ENCODE measurements at places on chromosomes 1 and 21.

- no peak for DNase-seq
Measured at GRCh38 chr1:61083013-61083806, 849 bp downstream of the NFIA start.

DNA sequence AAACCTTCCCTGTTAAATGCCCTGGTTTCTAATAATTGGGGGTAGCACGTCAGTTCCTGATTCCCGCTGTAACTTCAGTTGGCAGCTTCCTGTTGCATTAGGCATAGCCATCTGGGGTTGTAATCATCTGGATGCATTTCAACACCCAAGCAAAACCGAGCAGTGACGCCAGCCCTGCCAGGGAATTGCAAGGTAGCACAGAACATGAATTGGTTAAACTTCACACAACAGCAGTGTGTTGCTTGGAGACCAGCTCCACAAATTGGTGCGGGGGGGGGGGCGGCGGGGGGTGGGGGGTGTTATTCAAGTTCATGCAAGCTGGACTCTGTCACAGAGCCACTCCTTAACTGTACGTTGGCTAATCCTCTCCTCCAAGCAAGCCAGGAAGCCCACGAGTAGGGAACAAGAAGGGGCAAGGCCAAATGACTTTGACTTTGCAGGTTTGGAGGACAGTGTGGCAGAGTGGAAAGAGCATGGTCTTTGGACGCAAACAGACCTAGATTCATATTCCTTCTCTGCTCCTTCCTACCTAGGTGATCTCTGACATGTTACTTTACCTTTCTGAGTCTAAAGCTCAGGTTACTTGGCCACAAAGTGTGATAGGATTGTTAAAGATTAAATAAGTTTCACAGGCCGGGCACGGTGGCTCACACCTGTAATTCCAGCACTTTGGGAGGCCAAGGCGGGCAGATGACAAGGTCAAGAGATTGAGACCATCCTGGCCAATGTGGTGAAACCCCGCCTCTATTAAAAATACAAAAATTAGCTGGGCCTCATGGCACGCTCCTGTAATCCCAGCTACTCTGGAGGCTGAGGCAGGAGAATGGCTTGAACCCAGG lies 4.7 kb downstream of the LAX1 start:
- DNase-seq = no peak

DNA sequence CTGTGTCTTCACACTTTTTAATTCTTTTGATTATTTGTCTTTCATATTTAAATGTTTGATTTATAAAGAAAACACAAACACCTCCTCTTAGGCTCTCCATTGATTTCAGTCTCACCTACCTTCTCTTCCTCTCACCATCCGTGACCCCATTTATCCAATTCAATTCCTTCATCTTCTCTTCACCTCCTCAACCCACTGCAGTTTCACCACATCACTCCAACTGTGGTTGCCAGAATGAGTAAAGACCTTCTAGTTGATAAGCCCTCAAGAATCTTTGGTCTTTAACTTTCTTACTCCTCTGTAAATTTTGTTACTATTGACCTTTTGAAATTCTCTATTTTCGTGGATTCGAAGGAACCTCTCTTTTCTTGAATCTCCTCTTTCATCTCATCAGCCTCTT lies 260.7 kb downstream of the CHRM3 start:
- DNase-seq = no peak

- DNase-seq = no peak
Measured at GRCh38 chr21:42207426-42207825, 11.5 kb upstream of the ABCG1 start.

DNA sequence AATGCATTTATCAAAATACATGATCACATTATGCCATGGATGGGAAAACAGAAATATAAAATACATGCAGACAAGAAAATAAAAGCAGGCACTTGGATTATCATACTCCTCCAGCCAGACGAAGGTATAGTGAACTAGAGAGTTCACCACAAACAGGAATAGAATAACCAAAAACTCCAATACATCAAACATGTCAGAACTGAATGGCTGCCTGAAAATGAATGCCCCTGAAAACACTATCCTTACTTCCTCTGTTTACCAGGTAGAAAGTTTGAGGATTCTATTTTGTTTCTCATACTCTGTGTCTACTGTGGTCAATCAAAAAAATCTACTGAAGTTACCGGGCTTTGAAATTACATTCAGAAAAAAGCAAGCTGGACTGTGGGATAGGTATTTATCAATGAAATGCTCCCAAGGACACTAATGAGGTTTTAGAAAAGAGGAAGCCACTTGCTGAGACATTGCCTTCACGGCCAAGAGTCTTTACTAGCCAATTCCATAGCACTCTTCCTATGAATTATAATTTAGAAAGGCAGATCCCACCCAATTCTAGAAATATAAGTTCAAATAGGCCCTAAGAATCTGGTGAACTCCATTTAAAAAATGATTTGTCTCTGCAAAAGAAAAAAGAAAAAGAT lies 197.7 kb downstream of the SMYD3 start:
- no peak for DNase-seq

DNA sequence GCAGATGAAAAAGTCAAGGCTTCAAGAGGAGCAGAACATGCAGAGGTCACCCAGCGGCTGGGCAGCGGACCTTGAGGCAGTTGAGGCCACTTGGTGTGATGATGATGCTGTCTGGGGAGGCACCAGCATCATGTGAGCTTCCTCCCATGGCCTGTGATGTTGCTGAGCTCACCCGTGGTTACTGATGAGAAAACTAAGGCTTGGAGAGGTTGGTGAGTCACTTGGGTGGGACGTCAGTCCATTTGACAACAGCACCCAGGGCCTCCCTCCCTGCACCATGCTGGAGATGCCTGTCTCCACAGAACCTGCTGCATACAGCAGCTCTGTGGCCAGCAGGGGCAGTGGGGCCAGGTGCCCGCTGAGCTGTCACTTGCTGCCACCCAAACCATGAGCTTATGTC lies 146.8 kb downstream of the NPHP4 start:
- DNase-seq = no peak

- DNase-seq = no peak
Measured at GRCh38 chr21:39479164-39479813, 27.5 kb downstream of the SH3BGR start.

DNA sequence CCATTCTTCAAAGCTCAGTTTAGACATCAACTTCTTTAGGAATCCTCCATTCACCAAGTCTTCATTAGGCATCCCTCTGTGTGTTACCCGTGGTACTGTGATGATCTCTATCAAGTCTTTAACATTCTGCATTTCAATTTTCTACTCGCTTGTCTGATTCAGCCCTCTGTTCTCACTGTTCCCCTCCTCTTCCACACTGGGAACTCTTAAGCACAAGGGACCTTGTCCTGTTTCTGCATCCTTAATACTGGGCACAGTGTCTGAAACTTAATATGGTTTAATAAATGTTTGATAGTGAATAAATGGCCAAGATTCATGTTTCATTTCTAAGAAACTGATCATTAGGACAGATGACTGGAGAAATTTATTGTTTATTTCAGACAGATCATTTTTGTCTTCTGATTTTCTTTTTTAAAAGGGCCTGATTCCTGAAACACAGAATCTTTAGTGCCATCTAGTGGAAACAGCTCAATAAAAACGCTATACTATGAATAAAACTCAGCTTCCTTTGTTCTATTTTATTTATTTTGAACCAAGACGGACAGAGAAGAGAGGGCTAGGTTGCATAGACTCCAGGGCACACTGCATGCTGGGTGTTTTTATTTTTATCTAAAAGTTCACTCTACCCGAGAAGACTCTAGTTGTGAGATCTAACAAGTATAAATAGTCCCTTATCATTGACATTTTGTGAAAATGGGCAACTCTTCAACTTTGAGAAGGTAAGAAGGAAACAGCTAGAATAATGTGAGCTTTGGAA lies 7.0 kb upstream of the TRIM45 start:
- DNase-seq = no peak

DNA sequence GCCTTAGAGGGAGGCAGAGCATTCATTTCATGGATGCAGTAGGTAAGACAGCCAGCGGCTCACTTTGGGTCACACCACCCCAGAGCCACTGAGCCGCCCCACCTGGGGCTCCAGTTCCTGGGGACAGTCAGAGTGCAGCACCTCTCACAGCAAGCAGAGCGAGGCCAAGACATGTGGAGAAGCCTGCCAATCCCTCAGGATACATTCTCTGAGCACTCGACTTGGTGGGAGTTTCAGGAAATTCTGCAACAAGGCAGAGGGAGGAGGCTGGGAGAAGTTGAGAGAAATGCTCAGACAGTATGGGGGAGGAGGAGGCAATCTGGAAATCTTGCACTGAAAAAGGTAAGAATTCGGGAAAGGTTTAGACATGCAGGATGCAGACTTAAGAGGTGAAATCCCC lies 60.8 kb upstream of the WLS start:
- DNase-seq = no peak

DNA sequence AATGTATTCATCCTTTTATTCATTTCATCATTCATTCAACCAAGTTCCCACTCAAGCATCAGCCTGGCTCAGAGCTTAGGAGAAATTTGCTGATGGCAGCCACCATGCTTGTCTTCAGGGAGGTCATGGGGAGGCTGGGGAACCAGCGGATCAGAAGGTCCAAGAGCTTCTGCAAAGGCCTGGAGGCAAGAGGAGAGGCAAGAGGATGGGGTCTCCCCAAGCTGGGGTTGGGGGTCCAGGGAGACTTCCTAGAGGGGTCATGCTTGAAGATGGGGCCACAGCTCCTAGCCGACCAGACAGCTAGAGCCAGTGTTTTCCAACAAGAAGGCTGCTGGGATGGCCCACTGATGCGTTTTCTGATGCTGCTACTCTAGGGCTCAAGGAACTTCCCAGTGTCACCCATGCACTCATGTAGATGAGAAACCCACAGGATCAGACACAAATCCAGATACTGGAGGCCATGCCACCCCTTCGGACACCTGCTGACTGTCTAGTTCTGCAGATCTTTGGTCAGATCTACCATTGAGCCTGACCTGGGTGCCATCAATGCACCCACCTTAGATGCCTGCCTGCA lies 315.2 kb downstream of the AJAP1 start:
- DNase-seq = no peak

GRCh38 chr1:245829194-245829593 lies 674.4 kb downstream of the KIF26B start:
- DNase-seq = no peak

DNA sequence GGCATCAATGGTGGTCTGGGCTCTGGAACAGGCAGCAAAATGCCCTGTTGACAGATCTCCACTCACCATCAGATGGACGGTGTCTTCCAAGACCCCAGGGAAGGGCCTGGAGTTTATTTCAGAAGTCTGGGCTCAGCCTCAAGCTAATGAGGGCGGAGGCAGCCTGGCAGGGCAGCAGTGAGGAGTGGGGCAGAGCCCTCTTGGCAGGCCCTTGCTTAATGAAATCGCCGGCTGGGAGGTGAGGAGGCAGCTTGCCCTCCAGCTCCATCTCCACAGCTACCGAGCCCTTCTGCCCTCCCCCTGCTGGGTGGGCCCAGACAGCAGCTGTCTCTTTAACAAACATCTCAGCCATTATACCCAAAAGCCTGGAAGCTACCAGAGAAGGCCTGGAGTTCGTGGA lies 22.0 kb upstream of the GRIK3 start:
- no peak for DNase-seq

GRCh38 chr21:35853321-35854239 lies 206.7 kb downstream of the SETD4 start:
- DNase-seq = no peak

- DNase-seq = no peak
Measured at GRCh38 chr1:170578359-170578758, 46.4 kb downstream of the GORAB start.

DNA sequence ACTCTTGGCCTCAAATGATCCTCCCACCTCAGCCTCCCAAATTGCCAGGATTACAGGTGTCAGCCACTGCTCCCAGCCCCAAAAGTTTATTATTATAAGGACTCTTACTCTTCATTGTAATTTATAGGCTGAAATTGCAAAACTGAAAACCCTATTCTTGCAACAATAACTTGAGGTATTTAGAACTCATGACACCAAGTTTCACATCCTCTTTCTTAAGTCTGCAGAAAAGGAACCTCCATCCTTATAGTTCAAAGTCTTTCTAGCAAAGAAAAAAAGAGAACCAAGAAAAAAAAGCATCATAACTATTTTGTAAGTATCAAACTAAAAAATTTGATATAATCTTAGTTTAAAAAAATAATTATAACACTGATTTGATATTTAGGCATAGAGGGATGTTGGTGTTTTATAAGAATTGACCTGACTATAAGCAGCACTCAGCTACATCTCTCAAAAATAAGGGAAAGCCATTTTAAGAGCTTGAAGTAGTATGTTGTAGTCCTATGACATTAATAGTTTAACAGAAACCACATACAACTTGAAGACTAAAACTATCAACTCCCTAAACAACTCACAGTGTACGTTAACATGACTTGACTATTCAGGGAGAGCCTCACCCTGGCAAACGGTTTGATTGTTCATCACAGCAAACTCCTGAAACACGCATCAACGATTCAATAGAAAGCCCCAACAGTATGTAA lies 122.4 kb downstream of the AKT3 start:
- no peak for DNase-seq
